Left lung (tissue), 14 donors: ENCODE measurements at places on chromosomes 1 and 21.

- DNase-seq: no peak
- H3K27me3 ChIP-seq: no peaks in the 10 kb centered on the region
- no peaks in the 10 kb centered on the region for H3K4me1 ChIP-seq
- no peak overlapping the region for H3K4me3 ChIP-seq
- H3K27ac ChIP-seq: no peak overlapping the region
Observed at GRCh38 chr1:203915811-203916210, 54.4 kb downstream of the SNRPE start.

DNA sequence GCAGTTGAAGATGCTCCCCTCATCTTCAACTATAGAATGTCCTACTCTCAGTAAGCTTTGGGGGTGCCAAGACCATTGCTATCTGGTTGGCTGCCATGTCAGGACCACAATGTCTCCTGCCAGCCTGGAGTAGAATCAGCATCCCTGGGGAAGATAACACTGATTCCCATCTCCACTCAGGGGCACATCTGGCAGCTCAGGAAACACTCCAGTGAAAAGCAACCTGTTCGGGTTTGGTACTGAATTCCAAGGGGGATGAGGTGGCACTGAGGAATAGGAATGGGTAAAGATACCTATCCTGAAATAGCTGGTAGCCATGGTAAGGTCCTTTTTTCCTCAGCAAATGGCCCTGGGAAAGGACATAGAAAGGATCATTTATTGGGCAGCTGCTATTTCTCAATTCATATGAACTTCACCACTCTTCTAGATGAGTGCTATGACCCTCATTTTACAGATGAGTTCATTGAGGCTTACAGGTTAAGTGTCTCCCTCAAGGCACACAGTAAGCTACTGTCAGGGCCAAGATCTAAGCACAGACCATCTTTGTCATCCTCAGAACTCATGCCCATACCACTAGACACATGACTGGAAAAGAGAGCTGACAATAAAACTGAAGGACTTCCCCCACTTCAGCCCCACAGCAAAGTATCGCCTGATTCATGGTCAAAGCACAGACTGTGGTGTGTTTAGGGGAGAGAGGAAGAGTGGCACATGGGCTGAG is 31.4 kb downstream of the AK2 start:
- no peak overlapping the region for H3K27ac ChIP-seq
- H3K4me1 ChIP-seq: peaks cover 65% of the 10 kb centered on the region
- H3K4me3 ChIP-seq: no peak overlapping the region

DNA sequence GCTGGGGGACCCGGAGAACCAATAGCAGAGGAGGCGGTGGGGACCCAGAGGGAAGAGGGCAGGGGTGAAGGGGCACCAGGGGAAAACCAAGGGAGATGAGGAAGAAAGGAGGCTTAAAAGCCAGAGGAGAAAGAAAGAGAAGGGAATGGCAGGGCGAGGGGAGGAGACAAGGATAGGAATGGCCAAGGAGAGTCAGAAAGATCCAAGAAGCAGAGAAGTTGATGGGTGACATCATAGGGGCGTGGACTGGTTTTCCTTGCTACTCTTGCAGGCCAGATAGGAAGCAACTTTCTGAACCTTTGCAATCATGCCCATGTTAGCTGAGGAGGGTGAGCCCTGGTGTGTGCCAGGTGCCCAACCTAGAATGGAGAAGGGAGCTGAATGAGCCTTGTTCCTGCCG is 5.4 kb downstream of the NPR1 start:
- no peak overlapping the region for H3K4me3 ChIP-seq
- H3K36me3 ChIP-seq: no peaks in the 10 kb centered on the region
- DNase-seq: no peak
- H3K27me3 ChIP-seq: peaks cover 28% of the 10 kb centered on the region
- peaks cover 3% of the 10 kb centered on the region for H3K4me1 ChIP-seq

- no peak overlapping the region for H3K27ac ChIP-seq
- no peaks in the 10 kb centered on the region for H3K4me1 ChIP-seq
- H3K4me3 ChIP-seq: no peak overlapping the region
- H3K36me3 ChIP-seq: peaks cover 87% of the 10 kb centered on the region
- DNase-seq: no peak
- H3K27me3 ChIP-seq: no peaks in the 10 kb centered on the region
Observed at GRCh38 chr1:30957560-30958222, 49.1 kb upstream of the SDC3 start.

- no peaks in the 10 kb centered on the region for H3K27me3 ChIP-seq
- H3K36me3 ChIP-seq: no peaks in the 10 kb centered on the region
- no peak for DNase-seq
- no peaks in the 10 kb centered on the region for H3K4me1 ChIP-seq
- no peak overlapping the region for H3K27ac ChIP-seq
Observed at GRCh38 chr1:167812972-167813371, 91.2 kb downstream of the MPZL1 start.

GRCh38 chr1:43510621-43511020 is 20.1 kb upstream of the PTPRF start:
- H3K4me1 ChIP-seq: no peaks in the 10 kb centered on the region
- no peak for DNase-seq
- no peak overlapping the region for H3K27ac ChIP-seq
- no peaks in the 10 kb centered on the region for H3K36me3 ChIP-seq
- no peak overlapping the region for H3K4me3 ChIP-seq
- no peaks in the 10 kb centered on the region for H3K27me3 ChIP-seq

DNA sequence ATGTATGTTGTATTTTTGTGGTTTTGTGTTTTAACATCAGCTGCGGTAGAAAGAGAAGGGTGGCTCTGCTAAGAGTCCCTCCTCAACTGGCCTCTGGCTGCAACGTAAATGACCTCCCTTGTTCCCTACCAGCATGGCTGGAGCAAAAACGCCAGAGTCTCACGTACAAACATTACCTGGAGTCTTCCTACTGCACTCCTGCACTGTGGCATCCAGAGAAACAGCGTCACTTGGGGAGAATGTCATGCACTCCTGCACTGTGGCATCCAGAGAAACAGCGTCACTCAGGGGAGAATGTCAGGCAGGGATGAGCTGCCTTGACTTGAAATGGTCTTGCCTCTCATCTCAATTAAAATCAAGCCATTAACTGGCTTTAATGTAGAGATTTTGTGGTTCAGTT is 314.2 kb downstream of the KIF26B start:
- DNase-seq: no peak
- no peaks in the 10 kb centered on the region for H3K27me3 ChIP-seq
- H3K4me1 ChIP-seq: no peaks in the 10 kb centered on the region

- H3K27ac ChIP-seq: no peak overlapping the region
- no peaks in the 10 kb centered on the region for H3K4me1 ChIP-seq
- peaks cover 98% of the 10 kb centered on the region for H3K36me3 ChIP-seq
Observed at GRCh38 chr1:110019770-110020169, 14.7 kb upstream of the STRIP1 start.

DNA sequence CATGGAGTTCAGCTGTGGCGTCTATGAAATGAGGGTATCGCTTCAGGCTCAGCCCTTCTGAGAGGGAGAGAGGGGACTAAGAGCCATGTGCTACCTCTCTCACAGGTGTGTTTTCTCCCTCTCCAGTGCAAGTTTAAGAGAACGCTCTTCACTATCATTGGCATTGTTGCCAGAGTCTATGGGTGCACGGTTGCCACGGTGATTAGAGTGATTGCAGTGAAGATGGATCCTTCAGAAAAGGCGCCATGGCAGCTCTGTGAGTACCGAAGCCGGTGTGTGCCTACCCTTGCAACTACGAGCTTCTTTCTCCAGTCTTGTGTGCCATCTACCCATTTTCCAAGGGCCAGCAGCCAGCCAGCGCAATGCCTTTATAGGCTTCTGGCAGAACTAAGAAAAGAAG is 290.5 kb downstream of the OMA1 start:
- no peak for DNase-seq
- H3K4me3 ChIP-seq: no peak overlapping the region
- H3K36me3 ChIP-seq: no peaks in the 10 kb centered on the region
- H3K27me3 ChIP-seq: no peaks in the 10 kb centered on the region
- H3K27ac ChIP-seq: no peak overlapping the region

DNA sequence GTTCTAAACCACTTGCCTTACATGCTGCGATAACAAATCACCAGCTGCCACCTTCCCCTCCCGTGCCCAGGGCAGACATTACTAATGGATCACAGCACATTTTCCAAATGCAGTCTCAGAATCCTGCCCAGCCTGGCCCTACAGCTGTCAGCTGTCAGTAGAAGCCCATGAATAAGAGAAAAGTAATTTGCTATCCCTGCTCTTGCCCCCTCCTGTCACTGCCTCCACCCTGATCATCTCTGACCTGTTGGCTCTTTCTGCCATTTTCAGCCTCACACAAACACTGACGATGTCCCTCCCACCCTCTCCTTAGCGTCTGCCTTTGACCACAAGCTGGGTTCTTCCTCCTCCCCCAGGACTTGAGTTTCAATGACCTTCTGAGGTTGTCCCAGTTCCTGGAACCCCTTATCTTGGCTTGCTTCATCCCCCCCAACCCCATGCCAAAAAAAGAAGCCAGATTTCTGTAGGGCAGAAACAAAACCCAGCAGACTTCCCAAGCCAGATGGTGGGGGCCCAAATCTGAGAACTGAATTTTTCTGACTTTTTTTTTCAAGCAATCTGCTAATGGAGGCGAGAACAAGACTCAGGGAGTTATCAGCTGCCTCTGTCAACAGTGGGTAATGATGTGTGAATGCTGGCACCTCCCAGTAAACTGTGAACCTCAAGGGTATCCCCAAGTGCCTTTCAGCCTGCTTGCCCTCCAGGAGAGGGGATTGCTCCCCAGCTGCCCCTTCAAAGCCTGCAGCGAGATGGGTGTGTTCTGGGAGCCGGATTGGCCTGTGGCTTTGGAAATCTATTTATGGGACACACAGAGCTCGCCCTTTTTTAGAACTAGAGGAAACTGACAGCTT is 216.5 kb upstream of the VAMP3 start:
- no peak overlapping the region for H3K27ac ChIP-seq
- H3K4me3 ChIP-seq: no peak overlapping the region
- no peaks in the 10 kb centered on the region for H3K36me3 ChIP-seq
